ENCODE measurements at places on chromosomes 7 and 10.

- DNase-seq = peak; percentile 87
Observed at GRCh38 chr7:131897016-131897789, 340.8 kb upstream of the PODXL start.

GRCh38 chr7:17863095-17863808 is 77.0 kb downstream of the SNX13 start:
- no peak for DNase-seq

GRCh38 chr10:79013406-79013987 is 55.3 kb upstream of the ZMIZ1 start:
- DNase-seq = no peak

DNA sequence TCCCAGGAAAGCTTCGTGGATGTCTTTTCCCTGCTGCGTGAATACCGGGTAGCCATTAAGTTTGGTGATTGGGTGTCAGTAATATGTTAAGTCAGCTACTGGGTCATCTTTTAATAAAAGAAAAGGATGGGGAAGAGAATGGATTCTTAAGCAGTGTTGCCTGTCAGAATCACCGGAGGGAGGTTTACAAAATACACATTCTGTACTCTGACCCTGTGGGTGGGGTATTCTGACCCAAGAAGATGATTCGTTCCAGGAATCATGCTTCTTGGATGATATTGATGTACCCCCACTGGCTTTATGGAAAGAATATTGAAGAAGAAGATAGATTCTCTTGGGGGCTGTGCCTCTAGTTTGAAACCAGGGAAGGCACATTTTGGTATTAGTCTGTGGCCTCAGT is 18.3 kb downstream of the SGPL1 start:
- no peak for DNase-seq

DNA sequence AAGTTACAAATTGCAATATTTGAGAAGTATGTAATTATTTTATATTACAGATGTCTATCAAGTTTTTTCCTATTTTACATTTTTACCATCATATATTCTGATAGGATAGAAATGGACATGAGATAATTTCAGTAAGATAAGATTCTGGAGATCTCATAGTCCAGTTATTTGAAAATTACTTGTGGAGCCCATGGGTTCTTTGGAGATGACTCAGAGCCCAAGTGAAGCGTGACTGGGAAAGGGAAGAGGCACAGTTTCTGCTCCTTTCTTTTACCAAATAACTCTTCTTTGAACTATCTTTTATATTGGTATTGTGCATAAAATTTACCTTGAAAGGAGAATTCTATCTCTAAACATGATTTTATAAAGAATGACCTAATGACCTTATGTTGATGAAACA is 2.4 kb downstream of the CD36 start:
- peak; percentile 18 for DNase-seq
